ENCODE measurements at places on chromosomes 6 and 20.

DNA sequence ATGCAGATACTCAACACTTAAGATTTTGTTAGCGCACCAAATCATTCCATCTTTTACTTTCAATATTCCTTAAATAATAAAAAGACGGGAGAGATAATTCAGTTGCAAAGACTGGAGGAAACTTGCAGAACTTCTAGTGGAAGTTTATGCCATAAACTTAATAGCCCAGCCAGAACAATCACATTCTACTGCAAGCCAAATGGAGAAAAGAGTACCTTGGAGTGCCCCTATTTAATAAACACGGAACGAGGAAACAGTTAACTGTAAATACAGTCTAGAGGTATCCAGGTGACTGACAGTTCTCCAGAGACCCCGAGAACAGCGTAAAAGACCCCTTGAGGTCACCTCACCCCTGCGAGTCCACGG lies 635 bp downstream of the SLC35B3 start:
- no peak for DNase-seq

- no peak for DNase-seq
These were observed 10.1 kb downstream of the MYLK4 start for GRCh38 chr6:2740581-2740980.

GRCh38 chr20:57415771-57416170 lies 24.6 kb downstream of the RBM38 start:
- DNase-seq: no peak

DNA sequence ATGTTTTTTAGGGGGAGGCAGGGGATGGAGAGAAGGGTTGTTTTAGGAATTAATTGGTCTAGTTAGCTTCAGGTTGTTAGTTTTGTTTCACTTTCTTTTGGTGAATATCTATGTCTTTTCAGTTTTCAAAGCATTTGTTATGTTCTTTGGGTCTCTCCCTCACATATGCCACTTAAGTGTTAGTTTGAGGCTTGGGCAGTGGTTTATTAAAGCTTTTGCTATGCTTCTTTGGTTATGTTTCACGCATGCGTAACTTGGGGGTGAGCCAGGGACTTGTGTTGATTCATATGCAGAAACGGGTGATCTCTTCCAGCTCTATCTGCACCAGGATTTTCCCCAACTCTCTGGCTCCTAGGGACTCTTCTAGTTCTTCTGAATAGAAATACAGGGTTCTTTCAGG lies 11.4 kb upstream of the MMS22L start:
- DNase-seq: no peak

GRCh38 chr6:130794738-130795137 lies 32.5 kb upstream of the SMLR1 start:
- no peak for DNase-seq

DNA sequence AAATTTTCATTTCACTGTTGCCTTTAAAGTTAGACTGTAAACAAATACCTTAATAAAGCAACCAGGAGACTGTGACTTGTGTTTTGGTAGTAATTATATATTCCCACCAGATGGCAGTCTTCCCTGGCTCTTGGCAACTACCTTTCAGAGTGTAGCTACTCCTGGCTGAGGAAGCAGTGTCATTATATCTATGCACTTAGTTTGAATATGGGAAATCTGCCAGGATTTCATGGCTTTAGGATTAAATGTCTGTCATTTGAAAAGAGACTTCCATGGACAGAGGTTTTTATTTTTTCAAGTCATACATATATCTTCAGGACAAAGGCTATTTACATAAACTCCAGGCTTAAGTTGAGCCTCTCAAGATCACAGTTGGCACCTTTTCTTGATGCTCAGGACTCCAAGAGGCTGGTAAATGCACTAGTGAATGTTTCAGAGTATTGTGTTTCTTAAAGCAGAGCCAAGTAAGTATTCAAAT lies 160.1 kb downstream of the C6orf58 start:
- DNase-seq: peak; percentile 44

GRCh38 chr6:5443491-5443890 lies 182.2 kb downstream of the FARS2 start:
- DNase-seq: no peak

GRCh38 chr20:64065062-64065973 lies 2.3 kb downstream of the TCEA2 start:
- DNase-seq: no peak

DNA sequence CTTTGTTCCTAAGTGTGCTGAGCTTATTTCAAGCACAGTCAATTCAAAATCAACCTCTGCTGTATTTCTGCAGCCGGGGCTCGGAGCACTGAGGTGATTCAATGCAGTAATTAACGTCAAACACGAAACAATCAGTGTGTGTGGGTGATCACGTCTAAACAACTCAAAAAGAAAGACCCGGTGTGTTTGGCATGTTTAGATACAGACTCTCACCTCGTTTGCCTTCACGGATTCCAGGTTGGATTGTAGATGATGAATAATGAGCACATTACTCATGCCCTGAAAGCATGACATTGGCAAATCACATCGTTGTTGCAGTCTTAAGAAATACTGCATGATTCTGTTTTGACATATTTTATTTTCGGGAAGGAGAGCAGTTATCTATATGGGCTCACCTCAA lies 231.0 kb downstream of the QKI start:
- no peak for DNase-seq

DNA sequence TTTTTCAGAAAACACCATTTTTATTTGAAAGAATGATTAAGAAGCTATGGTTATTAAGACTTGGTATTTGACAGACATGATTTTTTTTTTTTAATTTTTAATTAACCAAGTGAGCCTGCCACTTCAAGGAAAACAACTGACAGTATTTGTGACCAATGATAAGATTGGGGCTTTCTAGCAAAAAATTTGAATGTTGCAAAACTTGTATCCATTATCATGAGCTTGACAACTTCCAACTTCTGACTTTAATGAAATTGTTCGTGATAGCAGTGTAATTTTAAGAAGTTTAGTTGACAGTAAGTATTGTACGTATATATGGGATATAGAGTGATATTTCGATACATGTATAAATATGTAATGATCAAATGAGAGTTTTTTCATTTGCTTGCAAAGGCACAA lies 21.6 kb upstream of the POM121L2 start:
- DNase-seq: no peak

DNA sequence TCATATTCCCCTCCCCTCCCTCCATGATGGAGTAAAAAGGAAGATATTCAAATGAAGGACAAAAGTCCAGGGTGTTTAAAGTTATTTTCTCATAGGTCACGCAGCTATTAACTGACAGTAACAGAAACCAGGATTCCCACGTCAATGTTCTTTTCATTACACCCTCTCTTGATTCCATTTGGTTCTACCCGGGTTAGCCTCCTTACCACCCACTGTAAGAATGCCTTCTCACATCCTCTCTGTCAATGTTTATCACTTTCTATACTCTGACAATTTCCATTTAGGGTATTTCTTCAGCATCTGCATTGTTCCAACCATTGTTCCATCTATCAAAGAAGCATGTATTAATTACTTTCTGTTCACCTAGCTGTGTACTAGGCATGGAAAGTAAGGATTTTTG lies 52.1 kb downstream of the NUDT3 start:
- DNase-seq: no peak

GRCh38 chr6:57104336-57104735 lies 14.3 kb downstream of the ZNF451 start:
- no peak for DNase-seq

DNA sequence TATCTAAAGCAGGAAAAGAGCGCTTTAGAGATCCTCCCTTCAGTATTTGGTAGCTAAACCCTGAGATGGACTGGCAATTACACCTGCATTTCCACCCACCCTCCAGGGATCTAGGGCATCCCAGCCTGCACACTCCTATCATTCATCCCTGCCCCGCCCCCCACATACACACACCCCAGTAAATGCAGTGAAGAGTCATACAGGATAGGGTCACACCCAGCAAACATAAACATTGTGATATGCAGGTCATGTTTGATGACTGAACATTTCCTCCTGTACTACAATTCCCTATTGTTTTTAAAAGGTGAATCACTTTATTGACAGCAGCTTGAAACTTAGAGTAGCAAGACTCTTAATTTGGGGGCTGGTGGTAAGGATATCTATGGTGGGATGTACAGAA lies 112.9 kb downstream of the FOXO3 start:
- DNase-seq: no peak

- no peak for DNase-seq
These were observed 30.4 kb downstream of the KCNQ5 start for GRCh38 chr6:72651967-72652956.

DNA sequence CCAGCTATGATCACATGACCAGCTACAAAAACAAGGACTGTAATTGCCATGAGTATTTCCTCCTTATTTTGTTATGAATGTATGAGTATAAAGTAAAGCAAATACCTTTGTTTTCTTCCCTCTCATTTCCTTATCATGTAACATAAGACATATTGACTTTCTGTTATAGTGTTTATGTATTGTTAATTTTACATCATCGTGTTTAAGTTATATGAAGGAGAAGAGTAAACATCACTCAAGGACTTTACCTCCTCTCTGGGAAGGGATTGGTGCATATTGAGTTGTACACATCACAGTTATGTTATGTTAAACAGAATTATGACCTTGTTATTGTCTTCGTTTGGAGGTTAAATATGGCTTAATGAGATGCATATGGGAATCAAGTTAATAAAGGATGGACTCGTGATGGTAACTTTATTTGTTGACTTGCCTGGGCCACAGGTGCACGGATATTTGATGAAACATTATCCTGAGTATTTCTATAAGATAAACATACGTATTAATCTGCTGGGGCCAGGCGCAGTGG lies 57.3 kb upstream of the CNKSR3 start:
- DNase-seq: no peak

DNA sequence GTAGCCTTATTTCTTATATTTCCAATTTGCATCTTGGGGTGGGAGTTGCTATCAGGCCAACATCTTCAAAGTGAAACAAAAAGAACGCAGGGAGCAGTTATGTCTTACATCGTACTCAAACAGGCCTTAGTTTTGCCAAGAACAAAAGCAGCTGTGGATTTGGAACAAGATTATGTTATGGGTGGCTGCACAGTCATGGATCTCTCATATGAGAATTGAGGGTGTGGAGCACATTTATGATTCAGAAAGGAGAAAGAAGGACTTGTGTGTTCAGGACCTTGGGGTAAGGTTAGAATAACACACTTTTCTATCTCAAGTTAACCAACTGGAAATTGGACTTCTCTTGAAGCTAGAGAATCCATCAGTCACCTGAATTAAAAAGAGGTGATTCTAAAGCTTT lies 259.9 kb downstream of the FOXA2 start:
- no peak for DNase-seq

DNA sequence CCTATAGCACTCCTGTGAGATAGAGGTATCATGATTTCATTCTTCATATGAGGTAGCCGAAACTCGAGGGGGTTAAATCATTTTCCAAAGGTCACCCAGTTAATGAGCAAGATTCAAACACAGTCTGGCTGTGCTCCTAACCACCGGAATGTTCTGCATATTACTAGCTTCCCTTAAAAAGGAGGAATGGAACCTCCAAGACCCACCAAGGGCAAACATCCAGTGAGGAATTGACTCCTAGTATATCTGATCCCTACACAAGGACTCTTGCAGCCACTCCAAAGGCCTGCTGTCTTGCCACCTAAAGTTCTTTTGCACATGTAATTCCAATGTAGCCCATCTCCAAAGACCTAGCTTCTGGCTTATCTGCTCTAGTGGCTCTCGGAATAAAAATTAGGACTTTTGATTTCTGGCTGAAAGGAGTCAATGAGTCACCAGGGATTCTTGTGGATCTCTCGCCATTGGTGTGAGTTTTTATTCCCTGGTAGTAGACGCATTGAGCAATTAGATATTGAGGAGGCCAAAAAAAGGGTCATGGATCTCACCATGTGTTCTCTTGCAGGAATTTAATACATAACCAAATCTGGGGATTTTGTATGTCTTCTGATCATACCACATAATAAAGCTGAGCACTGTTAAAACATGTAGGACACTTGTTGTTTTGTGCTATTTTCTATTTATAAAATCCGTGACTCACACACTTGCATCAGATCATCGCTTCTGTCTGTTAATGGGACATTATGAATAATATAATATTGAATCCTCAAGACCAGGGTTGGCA lies 9.1 kb downstream of the BCAS1 start:
- no peak for DNase-seq

GRCh38 chr6:149037051-149037671 lies 280.4 kb upstream of the TAB2 start:
- no peak for DNase-seq

GRCh38 chr20:5316188-5317158 lies at the start of gene PROKR2:
Gene PROKR2, minus strand, starts transcription at chr20:5316954. Its CDS starts 2,585 bp downstream, at chr20:5314369.
- peak; percentile 8 for DNase-seq

GRCh38 chr6:35415065-35415891 lies 36.9 kb upstream of the FANCE start:
- peak; percentile 40 for DNase-seq

- no peak for DNase-seq
These were observed 40.4 kb upstream of the PRELID3B start for GRCh38 chr20:59082981-59083380.

DNA sequence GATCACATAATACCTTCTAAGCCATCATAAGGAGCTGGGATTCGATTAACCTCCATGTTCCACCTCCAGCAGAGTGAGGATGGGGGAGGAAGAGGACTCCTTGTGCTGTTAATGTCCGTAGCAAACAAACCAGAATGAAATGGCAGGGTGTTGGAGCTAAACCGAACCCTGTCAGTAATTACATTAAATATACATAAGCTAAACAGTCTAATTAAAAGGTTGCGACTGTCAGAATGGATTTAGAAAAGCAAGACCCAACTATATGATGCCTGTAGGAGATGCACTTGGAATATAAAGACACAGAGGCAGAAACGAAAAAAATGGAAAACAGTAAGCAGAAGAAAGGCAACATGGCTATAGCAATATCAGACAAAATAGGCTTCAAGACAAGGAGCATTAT lies 13.2 kb downstream of the PREX1 start:
- DNase-seq: no peak

- DNase-seq: no peak
These were observed 233.0 kb downstream of the ERMARD start for GRCh38 chr6:169984181-169985120.

- no peak for DNase-seq
These were observed 838.2 kb downstream of the MAFB start for GRCh38 chr20:39850821-39851330.

DNA sequence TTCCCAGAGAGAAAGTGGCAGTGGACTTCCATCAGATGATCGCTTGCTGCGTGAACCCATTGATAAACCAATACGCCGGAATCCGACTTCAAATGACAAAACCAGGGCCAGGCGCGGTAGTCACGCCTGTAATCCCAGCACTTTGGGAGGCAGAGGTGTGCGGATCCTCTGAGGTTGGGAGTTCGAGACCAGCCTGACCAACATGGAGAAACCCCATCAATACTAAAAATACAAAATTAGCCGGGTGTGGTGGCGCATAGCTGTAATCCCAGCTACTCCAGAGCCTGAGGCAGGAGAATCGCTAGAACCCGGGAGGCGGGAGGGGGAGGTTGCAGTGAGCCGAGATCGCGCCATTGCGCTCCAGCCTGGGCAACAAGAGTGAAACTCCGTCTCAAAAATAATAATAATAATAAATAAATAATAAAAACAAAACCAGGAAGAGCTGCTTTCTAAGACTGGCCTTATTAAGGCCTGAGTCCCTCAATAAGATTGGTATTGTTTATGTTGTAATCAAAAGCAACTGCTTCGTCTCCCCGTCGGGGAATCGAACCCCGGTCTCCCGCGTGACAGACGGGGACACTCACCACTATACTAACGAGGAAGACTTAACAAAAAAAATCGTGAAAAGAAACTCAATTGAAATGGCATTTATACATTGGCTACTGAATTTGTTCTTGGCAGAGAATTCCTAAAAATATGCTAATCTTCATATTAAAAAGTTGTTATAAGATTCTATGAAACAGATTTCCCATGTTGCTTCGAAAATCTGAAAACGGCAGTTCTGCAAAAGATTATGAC lies 110.2 kb upstream of the ZNF184 start:
- no peak for DNase-seq
